ENCODE measurements at places on chromosomes 2 and 18.

DNA sequence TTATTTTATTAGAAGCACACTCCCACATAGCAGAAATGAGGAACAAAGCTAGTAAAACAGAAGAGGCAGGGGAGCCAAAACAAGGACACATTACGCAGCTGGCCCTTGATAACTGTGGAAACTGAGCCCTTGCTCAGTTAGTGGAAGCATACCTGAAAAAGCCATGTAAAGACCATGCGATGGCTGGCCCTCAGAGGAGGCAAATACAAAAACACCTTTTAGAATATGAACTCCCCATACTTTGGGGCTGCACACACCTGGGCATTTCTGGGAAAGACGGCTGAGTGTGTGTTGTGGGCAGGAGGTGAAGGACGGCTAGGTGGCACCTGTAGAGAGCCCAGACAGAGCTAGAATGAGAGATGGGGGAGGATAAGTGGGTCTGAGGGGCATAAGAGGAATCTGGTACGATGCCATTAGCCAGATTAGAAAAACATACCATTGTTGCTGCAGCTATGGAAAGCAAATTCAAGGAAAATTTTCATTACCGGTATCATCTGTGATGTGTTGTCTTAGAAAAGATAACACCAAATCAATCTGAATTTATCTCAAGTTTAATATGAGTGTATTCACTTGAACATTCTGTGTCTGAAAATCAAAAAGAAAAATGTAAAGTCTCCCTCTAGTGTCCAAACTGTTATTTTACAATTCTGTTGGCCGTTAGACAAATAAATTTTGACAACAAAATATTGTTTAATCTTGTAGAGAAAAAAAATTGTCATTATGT, 45.2 kb upstream of the SULT1C3 start:
- peak; percentile 12 for DNase-seq

GRCh38 chr2:240124651-240125030, 11.5 kb downstream of the COPS9 start:
- DNase-seq = no peak

GRCh38 chr2:109535217-109535946, 78.4 kb downstream of the SEPTIN10 start:
- DNase-seq = no peak

GRCh38 chr18:49944663-49945062, 131.3 kb upstream of the ACAA2 start:
- DNase-seq = no peak

DNA sequence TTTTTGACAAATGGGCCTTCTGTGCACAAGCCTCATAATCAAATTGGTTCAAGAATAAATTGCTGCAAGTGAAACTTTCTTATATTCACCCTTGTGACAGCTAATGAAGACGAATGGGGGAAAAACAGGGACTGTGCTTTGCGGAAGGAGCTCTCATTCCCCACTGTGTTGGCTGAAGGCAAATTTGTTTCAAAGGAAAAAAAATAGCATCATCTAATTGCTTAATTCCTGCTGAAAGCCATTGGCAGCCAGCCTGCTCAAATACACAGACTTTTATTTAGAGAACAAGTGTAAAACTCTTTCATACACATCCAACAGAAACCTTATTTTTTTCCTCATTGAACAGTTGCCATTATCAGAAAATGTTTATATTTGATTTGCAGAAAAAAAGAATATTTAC, 172.3 kb downstream of the ARL6IP6 start:
- no peak for DNase-seq

DNA sequence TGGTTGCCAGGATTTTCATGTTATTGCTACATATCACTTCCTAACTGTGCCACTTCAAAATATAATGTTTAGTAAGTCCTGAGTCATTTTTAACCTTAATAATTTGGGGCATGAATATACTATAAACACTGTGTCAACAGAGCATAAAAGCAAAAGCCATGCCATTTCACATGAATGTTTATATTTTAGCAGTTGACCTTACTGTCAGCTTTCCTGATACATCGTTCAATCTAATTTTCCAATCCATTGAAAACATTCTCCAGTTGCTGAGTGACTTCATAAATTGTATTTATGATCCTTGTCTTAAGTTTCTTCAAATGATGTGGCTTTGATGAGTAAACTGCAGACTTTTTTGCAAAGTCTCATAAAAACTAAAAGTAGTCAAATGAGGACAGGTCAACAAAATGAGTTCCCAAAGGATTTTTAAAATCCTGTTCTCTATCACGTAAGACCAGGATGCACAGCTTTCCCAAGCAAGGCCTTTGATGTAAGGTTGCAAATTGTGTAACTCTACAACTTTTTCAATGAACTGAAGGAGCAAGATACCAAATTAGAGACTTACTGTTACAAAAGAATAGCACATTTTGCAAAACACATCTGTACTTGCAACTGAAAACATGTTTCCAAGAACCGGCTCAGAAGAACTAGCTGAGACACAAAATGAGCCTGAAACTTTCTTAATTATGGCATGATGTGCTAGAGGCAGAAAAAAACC, 117.7 kb downstream of the SATB2 start:
- no peak for DNase-seq

DNA sequence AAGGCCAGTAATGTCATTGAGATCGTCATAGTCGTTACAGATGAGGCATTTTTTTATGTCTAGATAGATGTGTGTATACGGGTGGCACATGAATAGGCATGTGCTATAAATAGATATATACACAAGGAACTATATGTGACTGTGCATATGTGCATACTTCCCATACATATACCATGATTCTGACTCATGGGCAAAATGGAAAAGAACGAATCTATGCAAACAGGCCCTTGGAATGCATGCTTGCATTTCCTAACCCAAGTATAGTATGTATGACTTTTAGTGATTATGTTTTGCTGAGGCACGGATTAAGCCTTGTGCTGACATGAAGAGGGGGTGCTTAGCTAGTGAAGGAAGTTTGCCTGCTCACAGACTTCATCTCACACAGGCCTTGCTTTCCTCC, 111.7 kb downstream of the BCL11A start:
- no peak for DNase-seq

GRCh38 chr2:26637811-26638310, 3.3 kb downstream of the CIB4 start:
- no peak for DNase-seq

- peak; percentile 40 for DNase-seq
Observed at GRCh38 chr18:34222307-34223163, 2.2 kb downstream of the NOL4 start.

DNA sequence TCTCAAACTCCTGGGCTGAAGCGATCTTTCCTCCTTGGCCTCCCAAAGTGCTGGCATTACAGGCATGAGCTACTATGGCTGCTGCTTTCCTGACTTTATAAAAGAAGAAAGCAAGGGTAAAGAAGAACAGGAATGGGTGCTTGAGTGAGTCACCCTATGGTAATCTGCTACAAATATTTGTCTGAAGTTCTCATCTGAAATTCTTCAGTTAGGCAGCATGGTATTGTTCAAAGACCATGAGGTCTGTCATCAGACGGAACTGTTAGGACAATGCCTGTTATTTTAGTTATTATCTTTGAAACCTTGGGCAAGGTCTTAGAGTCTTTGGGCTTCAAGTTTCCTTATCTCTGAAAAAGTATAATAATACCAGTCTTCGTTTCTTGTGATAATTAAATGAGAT, 695.8 kb downstream of the RNF144A start:
- no peak for DNase-seq

- no peak for DNase-seq
Observed at GRCh38 chr2:119402106-119402505, 29.5 kb upstream of the TMEM37 start.

DNA sequence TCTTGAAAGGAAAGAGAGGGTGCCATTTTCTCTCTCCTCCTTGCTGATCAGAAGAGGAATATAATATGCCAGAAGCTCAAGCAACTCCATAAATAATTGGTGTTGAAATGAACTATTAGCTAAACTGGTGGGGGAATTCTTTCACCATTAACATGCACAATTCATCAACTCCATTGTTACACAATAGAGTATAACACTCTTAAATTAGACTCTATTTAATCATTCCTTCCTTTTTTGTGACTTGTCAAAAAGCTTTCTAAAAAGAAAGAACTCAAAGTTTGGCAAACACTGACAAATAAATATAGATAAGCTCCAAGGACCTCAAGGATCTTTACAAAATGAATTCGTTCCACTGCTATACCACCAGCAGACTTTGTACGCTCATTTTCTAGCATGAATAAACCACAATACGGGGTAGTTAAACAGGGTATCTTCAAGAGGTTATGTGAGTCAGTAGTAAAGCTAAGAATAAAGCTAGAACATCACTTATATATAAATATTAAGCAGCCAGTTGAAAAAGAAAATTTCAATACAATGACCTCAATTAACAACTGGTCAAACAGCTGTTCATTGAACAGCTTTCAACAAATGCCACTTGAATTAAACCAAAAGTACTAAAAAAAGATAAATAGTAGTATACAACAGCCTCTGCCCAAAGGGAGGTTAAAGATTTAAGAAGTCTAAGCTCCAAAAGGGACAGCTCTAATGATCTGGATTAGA, 6.4 kb downstream of the TRAK2 start:
- no peak for DNase-seq

DNA sequence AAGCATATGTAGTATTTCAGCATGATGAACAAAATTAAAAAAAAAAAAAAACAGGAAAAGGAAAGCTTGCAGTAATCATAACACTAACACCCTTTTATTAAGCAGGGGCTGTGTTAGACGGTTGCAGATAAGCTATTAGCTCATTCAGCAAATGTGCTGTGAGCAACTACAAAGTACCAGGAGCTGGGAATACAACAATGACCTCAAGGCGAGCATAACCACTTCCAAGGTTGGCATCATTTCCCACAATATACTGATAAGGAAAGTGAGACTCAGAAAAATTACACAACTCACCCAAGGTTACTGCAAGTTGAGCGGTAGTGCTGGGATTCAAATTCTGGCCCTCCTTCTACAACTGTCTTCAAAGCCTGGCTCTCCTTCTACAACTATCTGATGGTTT, 38.2 kb upstream of the ACTR3 start:
- no peak for DNase-seq

- DNase-seq = no peak
Observed at GRCh38 chr2:133266926-133267590, 301.2 kb downstream of the NCKAP5 start.

- DNase-seq = peak; percentile 9
Observed at GRCh38 chr18:44895176-44895798, 214.6 kb downstream of the SETBP1 start.

- DNase-seq = peak; percentile 5
Observed at GRCh38 chr2:106638043-106638442, 150.9 kb downstream of the CD8B2 start.

GRCh38 chr2:99679518-99679917, 189.7 kb upstream of the REV1 start:
- no peak for DNase-seq

- DNase-seq = no peak
Observed at GRCh38 chr18:65498605-65499004, 252.2 kb upstream of the CDH7 start.

GRCh38 chr2:17966798-17967197, 88.3 kb downstream of the KCNS3 start:
- no peak for DNase-seq

- peak; percentile 49 for DNase-seq
Observed at GRCh38 chr2:38185012-38185491, 109.1 kb upstream of the CYP1B1 start.

GRCh38 chr2:233650981-233651380, 14.7 kb downstream of the UGT1A10 start:
- no peak for DNase-seq

GRCh38 chr2:108224022-108224421, 15.7 kb upstream of the SULT1C3 start:
- no peak for DNase-seq

- no peak for DNase-seq
Observed at GRCh38 chr18:35525795-35526494, 28.2 kb upstream of the INO80C start.

GRCh38 chr2:216392945-216393840, 19.1 kb upstream of the SMARCAL1 start:
- DNase-seq = no peak

DNA sequence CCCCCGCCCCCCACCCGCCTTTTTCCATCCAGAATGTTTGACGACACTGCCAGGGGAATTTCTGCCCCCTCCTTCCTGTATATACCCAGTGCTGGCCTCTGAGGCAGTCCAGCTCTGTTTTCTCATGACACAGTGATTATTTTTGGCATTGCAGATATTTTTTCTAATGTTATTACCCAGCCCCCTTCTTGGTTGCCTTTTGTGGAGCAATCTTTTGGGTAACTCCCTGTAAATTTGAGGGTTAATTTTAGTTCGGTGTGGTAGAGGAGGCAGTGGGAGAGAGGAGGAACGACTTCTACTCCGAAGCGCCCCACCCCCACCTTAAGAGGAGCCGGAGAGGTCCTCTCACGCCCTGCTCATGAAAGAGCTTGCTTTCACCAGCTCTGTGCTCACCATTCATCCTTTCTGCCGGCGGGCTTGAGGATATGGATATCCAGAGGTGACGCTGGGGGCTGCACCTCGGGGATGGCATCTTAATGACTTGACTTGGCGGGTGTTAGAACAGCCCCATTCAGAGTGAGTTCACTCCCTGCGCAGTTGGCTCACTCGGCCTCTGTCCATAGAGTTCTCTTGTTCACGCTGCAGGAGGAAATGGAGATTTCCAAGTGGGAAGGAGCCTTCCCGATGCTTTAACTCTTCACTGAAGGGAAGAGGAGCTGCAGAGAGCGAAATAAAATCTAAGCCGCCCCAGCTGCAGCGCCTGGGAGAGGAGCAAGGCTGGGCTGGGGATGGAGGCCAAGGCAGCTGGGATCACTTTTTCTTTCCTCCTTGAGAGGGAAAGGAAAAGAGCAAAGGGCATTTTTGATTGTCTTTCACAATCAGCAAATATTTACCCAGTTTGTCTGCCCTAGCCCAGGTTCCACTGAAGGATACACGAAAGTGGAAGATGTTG, 38.4 kb downstream of the EPAS1 start:
- DNase-seq = no peak

DNA sequence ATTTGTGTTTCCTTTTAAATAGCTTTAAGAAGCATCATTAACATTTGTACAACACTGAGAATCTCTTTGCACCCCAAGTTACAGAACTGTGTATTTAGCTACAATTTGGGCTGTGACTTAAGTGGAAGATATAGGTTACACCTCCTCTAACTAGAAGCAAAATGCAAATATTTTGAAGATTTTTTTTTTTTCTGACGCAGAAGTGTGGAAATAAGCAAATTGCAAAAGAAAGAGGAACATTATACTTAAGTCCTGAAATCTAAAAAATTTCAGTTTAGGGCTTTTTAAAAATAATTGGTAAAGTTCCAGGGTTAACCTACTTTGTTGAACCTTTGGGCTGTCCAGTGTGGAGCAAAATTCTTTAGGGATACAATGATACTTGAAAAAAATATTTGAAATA, 41.4 kb upstream of the RBMS1 start:
- DNase-seq = no peak

- no peak for DNase-seq
Observed at GRCh38 chr2:202376460-202377206, 506 bp downstream of the BMPR2 start.

All from GM13977 (cell line).